ENCODE measurements at places on chromosomes 3 and 15. TPM values are rescaled to one million over a fixed set of nuclear protein-coding genes. Genes with fewer than 3 reads are reported as not detected.

GRCh38 chr15:73941871-73942635 lies 15.8 kb downstream of the LOXL1 start:
- no peaks in the 10 kb centered on the region for H3K27me3 ChIP-seq
- H3K4me1 ChIP-seq, result no peaks in the 10 kb centered on the region
- H3K4me3 ChIP-seq, result no peak overlapping the region

- peak; percentile 12 for DNase-seq
- no peaks in the 10 kb centered on the region for H3K4me1 ChIP-seq
- H3K36me3 ChIP-seq, result no peaks in the 10 kb centered on the region
Observed at GRCh38 chr3:148911173-148911572, 46.1 kb downstream of the CPA3 start.

- H3K4me3 ChIP-seq, result no peak overlapping the region
- no peaks in the 10 kb centered on the region for H3K4me1 ChIP-seq
- H3K27ac ChIP-seq, result no peak overlapping the region
- H3K36me3 ChIP-seq, result no peaks in the 10 kb centered on the region
- no peak for DNase-seq
Observed at GRCh38 chr3:54261141-54261540, 138.8 kb downstream of the CACNA2D3 start.

- H3K36me3 ChIP-seq, result no peaks in the 10 kb centered on the region
- DNase-seq, result no peak
- H3K27ac ChIP-seq, result no peak overlapping the region
- H3K4me3 ChIP-seq, result no peak overlapping the region
- H3K27me3 ChIP-seq, result no peaks in the 10 kb centered on the region
Observed at GRCh38 chr3:195885036-195885891, 23.1 kb downstream of the TNK2 start.

CRYGS gene
- 4.3 TPM for total RNA-seq

GRCh38 chr15:76184650-76185035 lies 124.9 kb downstream of the TMEM266 start:
- H3K27me3 ChIP-seq, result no peaks in the 10 kb centered on the region
- H3K4me1 ChIP-seq, result peaks cover 9% of the 10 kb centered on the region
- no peak overlapping the region for H3K27ac ChIP-seq
- DNase-seq, result no peak
- H3K4me3 ChIP-seq, result no peak overlapping the region

IL16 gene
- 0.81 TPM for total RNA-seq

DAZL gene
- total RNA-seq, result not detected

GRCh38 chr3:144010371-144010770 lies 38.7 kb downstream of the DIPK2A start:
- no peak overlapping the region for H3K4me3 ChIP-seq
- H3K36me3 ChIP-seq, result no peaks in the 10 kb centered on the region
- H3K27ac ChIP-seq, result no peak overlapping the region
- no peaks in the 10 kb centered on the region for H3K4me1 ChIP-seq

ANKRD28 gene
- total RNA-seq, result 47.5 TPM

- peaks cover 41% of the 10 kb centered on the region for H3K4me1 ChIP-seq
- no peak overlapping the region for H3K27ac ChIP-seq
- H3K27me3 ChIP-seq, result peaks cover 15% of the 10 kb centered on the region
- DNase-seq, result no peak
Observed at GRCh38 chr15:40926659-40927494, 2.3 kb upstream of the DLL4 start.

FYCO1 gene
- 15.8 TPM for total RNA-seq

C3orf49 gene
- total RNA-seq, result not detected

FAM107A gene
- total RNA-seq, result not detected

DNA sequence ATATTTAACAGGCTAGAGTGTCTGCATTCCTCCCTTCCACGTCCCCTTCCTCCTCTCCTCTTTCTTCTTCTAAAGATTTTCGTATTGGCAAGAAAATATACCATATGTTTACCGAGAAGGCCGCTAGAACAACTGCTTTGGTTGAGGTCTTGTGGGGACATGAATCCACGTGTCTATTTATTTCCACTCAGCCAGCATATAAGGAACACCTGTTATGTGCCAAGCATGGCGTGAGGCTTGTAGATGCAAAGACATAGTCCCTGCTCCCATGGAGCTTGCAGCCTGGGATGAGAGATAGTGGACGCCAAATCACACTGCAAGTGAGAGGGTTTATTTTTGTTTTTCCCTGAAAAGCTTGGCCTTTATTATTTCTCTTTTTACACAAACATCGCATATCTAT lies 57.1 kb downstream of the SLC7A14 start:
- H3K4me3 ChIP-seq, result no peak overlapping the region
- H3K27ac ChIP-seq, result no peak overlapping the region
- H3K4me1 ChIP-seq, result no peaks in the 10 kb centered on the region
- no peaks in the 10 kb centered on the region for H3K36me3 ChIP-seq
- DNase-seq, result no peak

DNA sequence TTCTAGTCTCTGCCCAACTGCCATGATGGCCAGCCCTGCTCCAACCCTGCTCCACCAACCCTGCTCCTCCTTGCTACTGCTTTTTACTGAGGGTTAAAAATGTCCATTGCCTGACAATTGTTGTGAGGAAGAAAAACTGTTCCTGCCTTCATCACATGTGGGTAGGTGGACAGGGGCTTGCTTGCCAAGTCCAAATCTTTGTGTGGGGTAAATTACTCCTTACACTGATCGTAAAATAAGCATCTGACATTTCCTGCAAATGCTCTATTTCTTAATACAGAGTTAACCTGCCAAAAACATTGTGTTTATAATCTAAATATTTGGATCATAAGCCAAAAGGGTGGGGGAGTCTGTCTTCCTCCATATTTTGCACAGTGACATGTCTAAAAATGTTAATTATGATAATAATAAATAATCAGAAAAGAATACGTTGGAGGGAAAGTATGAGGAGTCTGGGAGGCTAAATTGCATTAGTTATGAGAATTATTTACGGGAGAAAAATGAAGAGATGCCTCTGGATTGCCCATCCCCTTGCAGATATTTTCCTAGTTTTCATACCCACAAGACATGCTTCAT lies 242.5 kb upstream of the TBL1XR1 start:
- no peak overlapping the region for H3K4me3 ChIP-seq
- DNase-seq, result no peak
- H3K36me3 ChIP-seq, result no peaks in the 10 kb centered on the region
- peaks cover 11% of the 10 kb centered on the region for H3K4me1 ChIP-seq
- H3K27me3 ChIP-seq, result no peaks in the 10 kb centered on the region
- H3K27ac ChIP-seq, result no peak overlapping the region

DNA sequence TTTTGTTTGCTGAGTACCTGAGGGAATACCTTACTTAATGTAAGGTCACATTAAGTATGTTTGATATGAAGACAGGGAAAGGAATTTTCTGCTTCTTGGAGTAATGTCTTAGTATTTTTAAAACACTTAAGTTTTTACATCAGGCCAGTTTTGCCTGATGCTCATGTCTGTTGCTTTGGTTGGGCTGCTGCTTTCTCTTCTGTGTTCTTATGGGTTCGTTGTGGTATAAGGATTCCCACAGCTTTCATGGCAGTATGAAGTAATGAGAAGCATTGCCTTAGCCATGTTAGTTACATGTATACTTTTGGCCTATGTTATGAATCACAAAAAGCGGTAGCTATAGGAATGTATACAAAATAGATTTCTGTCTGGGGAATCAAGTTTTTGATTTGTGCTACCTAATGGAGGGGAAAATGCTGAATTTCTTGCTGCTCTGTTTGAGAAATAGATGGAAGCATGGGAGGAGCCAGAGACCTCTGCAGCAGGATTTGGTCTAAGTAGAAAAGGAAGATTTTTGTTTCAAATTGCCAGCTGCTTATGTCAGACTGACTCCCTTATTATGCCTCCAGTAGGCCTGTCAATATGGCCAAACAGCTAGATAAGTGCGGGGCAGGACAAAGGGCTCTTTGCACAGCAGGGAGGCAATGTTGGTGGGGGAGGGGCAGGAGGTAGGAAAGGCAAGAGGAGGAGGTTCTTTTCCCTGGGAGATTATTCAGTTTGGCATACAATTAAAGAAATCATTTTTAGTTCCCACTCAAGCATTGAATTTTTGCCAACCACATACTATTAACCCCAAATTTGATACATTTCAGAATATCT lies 5.2 kb downstream of the SETD5 start:
- no peak overlapping the region for H3K27ac ChIP-seq
- H3K27me3 ChIP-seq, result no peaks in the 10 kb centered on the region
- no peak for DNase-seq
- H3K4me3 ChIP-seq, result no peak overlapping the region
- H3K4me1 ChIP-seq, result peaks cover 53% of the 10 kb centered on the region

GRCh38 chr3:128945041-128945877 lies 48.6 kb downstream of the CFAP92 start:
- no peaks in the 10 kb centered on the region for H3K36me3 ChIP-seq
- no peak for DNase-seq
- no peaks in the 10 kb centered on the region for H3K27me3 ChIP-seq
- H3K27ac ChIP-seq, result no peak overlapping the region
- no peak overlapping the region for H3K4me3 ChIP-seq
- H3K4me1 ChIP-seq, result peaks cover 14% of the 10 kb centered on the region

DNA sequence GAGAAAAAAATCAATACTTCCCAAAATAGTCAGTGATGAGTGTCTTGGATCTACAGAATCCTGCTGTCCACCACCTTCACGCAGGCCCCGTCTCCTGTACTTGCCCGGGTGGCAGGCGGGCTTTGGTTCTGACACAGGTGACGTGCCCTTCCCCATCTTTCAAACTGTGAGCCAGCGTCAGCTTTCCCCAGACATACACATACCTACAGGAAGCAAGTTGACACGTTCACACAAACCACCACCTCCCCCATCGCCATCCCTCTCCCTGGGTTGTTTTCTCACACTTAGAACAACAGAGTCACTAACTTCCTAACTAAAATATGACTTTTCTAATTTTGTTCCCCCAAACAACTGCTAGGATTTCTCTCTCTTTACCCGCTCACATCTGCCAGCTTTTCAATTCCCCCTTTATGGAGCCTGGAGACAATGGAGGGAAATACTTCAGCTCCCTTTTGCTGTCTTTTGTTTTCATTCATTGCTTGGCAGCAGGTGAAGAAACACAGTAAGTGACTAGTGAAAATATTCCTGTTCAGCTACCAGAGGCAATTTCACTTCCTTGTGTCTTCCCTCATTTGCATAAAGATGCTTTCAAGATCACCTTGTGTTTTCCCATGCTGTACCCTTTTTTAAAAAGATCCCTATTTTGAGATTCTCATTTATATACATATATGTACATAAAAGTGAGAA lies 248.3 kb downstream of the SLCO3A1 start:
- H3K27me3 ChIP-seq, result no peaks in the 10 kb centered on the region
- no peak for DNase-seq
- no peaks in the 10 kb centered on the region for H3K36me3 ChIP-seq

GRCh38 chr3:175307642-175308041 lies 448.5 kb downstream of the NAALADL2 start:
- no peak overlapping the region for H3K4me3 ChIP-seq
- H3K4me1 ChIP-seq, result no peaks in the 10 kb centered on the region
- DNase-seq, result no peak
- no peak overlapping the region for H3K27ac ChIP-seq

- no peak overlapping the region for H3K4me3 ChIP-seq
- H3K27ac ChIP-seq, result no peak overlapping the region
- DNase-seq, result no peak
- no peaks in the 10 kb centered on the region for H3K27me3 ChIP-seq
- H3K36me3 ChIP-seq, result no peaks in the 10 kb centered on the region
- peaks cover 4% of the 10 kb centered on the region for H3K4me1 ChIP-seq
Observed at GRCh38 chr3:60613769-60614303, 637.4 kb downstream of the FHIT start.

Measured in HCT116 (cell line).